ENCODE measurements at places on chromosomes 5 and 9.
A peak's percentile ranks its signal among the peaks of the same experiment; 100 is the strongest.

DNA sequence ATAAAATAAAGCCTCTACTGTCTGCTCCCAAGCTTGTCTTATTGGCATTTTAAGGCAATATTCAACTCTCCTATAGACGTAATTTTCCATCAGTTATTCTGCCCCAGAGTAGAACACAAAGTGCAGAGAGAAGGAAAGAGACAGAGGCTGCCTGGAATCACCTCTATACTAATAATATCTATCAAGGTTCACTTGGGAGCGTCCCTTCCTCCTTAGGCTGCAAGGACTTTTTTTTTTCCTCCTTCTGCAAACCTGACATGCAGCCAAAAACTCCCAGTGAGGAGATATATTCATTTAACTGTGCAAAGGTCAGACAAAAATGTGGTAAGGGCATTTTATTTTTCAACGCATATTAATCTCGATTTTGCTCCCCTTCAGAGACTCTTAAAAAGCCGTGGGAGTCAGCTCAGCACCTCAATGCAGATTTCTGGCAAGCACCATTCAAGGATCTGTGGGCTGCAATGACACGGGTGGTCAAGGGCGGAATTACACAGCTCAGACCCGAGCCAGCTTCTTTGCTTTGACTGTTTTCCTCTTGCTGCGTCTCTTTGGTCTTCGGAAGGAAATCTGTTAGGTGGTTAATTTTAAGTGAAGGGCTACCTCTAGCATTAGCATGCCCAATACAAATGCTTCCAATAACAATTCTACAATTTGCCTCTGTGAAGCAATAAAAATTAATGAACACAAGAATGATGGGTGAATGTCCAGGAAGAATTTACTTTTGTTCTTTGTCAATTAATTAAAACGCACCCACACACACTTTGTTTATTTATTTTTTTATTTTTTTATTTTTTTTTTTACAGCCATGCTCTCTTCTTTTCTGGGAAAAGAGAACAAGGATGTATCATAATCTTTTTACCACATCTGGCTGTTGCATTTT is 587.7 kb upstream of the GRAMD2B start:
- no peaks in the 10 kb centered on the region for H3K27me3 ChIP-seq
- H3K36me3 ChIP-seq, result no peaks in the 10 kb centered on the region
- no peak for DNase-seq
- no peak overlapping the region for H3K27ac ChIP-seq

DNA sequence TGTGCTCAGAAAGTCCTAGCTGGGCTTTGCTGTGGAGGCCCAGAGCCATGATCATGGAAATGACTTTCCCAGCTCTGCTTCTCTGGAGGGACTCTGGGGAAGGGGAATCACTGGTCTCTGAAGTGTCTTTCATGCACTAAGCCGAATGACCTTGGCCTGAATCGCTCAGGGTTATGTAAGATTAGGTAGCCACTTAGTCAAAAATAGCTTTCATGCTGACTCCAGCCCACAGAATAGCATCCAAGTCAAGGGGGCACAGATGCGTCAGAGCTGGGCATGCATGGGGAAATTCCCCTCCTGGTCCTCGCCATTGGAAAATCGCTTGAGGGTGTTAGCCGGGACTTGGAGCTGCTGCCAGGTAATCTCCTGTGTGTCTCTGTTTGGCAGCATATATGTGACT is 36.1 kb upstream of the PPARGC1B start:
- H3K27me3 ChIP-seq, result peaks cover 9% of the 10 kb centered on the region
- no peak overlapping the region for H3K27ac ChIP-seq
- no peak for DNase-seq
- H3K4me3 ChIP-seq, result no peak overlapping the region

DNA sequence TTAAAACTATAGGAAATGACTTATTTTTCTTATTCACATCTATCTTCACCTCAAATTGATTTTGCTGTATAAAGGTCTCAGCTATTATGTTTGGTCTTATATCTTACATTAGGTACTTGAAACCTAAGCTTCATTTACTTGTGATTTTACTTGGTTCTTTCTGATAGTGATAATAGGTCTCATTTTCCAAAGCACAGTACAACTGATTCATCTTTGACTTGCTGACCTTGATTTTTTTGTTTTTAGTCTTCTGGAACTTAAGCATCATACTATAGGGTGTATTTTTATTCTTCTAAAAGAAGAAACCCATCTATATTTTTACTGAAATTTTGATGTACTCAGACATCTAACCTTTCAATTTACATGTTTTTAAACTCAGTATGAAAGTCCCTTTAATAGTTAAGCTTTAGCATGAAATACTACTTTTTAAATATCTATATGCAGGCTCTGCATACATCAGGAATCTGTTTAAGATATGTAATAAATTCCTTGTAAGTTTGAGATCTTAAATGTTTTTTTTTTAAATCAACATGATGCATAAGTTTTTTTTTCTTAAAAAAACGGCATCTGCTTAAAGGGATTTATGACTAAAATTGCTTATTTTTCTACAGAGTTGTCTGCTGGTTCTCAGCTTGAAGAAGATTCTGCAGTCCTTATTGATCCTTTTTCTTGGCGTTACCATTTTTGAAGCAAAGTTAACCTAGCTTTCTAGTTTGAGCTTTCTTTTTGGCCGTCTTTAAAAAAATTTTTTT is 13.3 kb downstream of the MATR3 start:
- H3K27ac ChIP-seq, result peak overlapping the region; percentile 61
- no peaks in the 10 kb centered on the region for H3K27me3 ChIP-seq
- no peaks in the 10 kb centered on the region for H3K36me3 ChIP-seq
- DNase-seq, result no peak
- H3K4me1 ChIP-seq, result peaks cover 85% of the 10 kb centered on the region

DNA sequence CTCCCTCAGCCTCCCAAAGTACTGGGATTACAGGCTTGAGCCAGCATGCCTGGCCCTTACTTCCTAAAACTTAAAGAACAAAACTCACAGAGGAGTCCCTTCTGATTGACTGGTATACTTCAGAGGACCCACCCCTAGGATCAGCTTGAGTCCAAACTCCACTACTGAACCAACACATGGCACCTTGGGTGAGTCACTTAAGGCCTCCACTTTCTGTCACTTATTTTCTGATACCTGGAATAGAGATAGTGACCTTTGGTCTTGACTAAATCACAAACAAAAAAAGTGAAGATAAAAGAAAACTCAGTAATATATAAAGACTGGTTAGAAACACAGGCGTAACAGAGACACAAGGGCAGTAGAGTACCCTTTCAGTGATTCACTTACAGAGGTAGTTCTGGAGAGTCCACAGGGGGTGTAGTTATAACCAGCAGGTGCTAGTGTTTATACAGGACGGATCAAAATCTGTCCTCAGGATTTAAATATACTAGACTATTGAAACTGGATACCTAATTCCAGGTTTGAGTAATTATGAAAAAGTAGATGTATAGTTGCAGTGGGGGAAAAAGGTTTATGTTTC is 274.3 kb upstream of the ANKRD55 start:
- no peaks in the 10 kb centered on the region for H3K36me3 ChIP-seq
- H3K27ac ChIP-seq, result no peak overlapping the region
- peaks cover 1% of the 10 kb centered on the region for H3K27me3 ChIP-seq
- peaks cover under 1% of the 10 kb centered on the region for H3K4me1 ChIP-seq
- no peak for DNase-seq
- no peak overlapping the region for H3K4me3 ChIP-seq

GRCh38 chr5:174623018-174623417 is 101.4 kb upstream of the MSX2 start:
- H3K27ac ChIP-seq, result no peak overlapping the region
- H3K36me3 ChIP-seq, result no peaks in the 10 kb centered on the region
- no peaks in the 10 kb centered on the region for H3K4me1 ChIP-seq
- H3K4me3 ChIP-seq, result no peak overlapping the region
- no peaks in the 10 kb centered on the region for H3K27me3 ChIP-seq

GRCh38 chr5:148843510-148844318 is 17.3 kb downstream of the ADRB2 start:
- H3K27me3 ChIP-seq, result peaks cover 13% of the 10 kb centered on the region
- H3K4me3 ChIP-seq, result peak overlapping the region; percentile 83
- peaks cover 100% of the 10 kb centered on the region for H3K4me1 ChIP-seq
- no peak for DNase-seq

- H3K27ac ChIP-seq, result no peak overlapping the region
- no peaks in the 10 kb centered on the region for H3K36me3 ChIP-seq
- DNase-seq, result no peak
- H3K4me1 ChIP-seq, result peaks cover 13% of the 10 kb centered on the region
- H3K4me3 ChIP-seq, result no peak overlapping the region
- peaks cover 6% of the 10 kb centered on the region for H3K27me3 ChIP-seq
Measured at GRCh38 chr9:122374885-122375420, 4.1 kb downstream of the PTGS1 start.

- H3K4me3 ChIP-seq, result no peak overlapping the region
- no peak overlapping the region for H3K27ac ChIP-seq
- H3K27me3 ChIP-seq, result no peaks in the 10 kb centered on the region
- DNase-seq, result no peak
Measured at GRCh38 chr5:61635271-61635670, 303.2 kb downstream of the ZSWIM6 start.

DNA sequence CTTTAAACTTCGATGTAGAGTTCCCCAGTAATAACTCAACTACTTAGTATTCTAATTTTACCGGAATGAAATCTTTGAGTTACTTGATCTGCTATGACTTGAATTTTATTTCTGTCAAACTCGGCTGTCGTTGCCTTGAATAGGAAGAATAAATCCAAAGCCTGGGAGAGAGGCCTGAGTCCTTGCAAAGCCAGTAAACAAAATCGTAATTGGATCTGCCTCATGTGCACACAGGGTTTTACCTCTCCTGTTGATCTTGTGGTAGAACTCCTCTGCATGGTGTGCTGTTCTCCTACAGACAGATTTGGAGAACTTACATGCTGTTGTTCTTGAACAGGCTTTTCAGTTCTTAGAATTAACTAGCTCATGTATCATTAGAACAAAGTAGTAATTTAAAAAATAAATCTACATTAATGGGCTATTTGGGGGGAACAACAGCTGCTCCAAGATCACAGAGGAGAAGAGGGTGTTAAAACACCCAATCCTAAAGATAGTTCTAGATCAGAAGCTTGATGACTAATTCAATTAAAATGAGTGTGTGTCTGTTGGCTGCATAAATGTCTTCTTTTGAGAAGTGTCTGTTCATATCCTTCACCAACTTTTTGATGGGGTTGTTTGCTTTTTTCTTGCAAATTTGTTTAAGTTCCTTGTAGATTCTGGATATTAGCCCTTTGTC is 28.9 kb downstream of the HSPB3 start:
- no peak for DNase-seq
- H3K4me3 ChIP-seq, result no peak overlapping the region
- no peak overlapping the region for H3K27ac ChIP-seq
- no peaks in the 10 kb centered on the region for H3K36me3 ChIP-seq
- H3K4me1 ChIP-seq, result no peaks in the 10 kb centered on the region
